Gastroesophageal sphincter (tissue), 4 donors: ENCODE measurements at places on chromosomes 6 and 20. TPM values are rescaled to one million over a fixed set of nuclear protein-coding genes. Genes with fewer than 3 reads are reported as not detected.

DNA sequence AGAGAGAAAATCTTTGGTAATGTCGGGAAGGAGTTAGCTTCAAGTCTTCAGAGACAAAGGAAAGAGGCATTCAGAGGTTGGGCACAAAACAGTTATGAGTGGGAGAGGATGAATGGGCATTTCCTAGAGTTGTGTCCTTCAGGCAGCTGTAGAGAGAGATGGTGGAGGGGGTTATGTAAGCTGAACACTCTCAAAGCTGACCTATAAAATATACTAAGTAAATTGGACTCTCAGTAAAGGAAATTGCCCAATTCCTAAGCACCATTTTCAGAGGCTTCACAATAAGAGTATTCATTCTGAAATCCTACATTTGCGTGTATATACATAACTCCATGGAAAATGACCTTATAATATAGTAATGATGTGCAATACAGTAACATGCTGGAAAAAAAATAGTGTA lies 161.2 kb downstream of the KCNQ5 start:
- no peaks in the 10 kb centered on the region for H3K27me3 ChIP-seq
- no peak for ATAC-seq
- H3K36me3 ChIP-seq = no peaks in the 10 kb centered on the region

DNA sequence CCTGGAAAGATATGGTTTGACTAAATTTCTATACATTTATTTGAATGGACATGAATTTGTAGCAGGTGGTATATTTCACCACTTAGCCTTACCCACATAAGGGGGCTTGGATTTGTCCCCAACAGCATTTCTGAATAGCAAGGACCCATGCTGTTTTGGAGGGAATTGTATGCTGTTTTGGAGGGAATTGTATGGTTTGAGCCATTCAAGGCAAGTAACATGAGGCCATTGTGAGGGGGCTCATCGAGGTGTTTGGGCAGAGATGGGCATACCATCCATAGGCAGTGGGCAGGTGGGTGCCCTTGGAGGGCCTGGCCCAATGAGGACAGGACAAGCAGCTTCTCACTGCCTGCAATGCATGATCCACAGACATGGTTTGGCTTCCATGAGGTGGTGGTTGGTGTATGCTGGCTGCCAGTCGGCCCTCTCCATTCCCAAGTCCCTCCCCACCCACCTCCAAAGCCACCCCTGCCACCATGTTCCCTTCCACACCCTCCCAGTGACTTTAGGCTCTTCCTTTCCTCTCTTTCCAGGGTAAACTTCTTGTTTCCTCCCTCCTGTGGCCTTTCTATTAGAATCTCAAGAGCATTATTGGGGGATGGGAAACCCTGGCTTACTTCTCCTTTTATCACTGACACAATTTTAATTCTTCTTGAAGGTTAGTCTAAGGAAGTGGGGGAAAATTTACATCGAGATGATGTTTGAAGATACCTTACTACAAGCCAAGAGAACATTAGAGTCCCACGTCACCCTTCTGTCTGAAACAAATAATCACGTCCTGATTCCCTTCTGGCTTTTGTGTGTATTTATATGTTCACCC lies 13.2 kb upstream of the PXDC1 start:
- ATAC-seq = no peak
- H3K27ac ChIP-seq = no peak overlapping the region
- no peaks in the 10 kb centered on the region for H3K27me3 ChIP-seq
- no peaks in the 10 kb centered on the region for H3K36me3 ChIP-seq
- H3K4me1 ChIP-seq = peaks cover 14% of the 10 kb centered on the region
- H3K4me3 ChIP-seq = no peak overlapping the region

GRCh38 chr6:11714116-11714797 lies 64.3 kb downstream of the ADTRP start:
- H3K4me3 ChIP-seq = no peak overlapping the region
- no peaks in the 10 kb centered on the region for H3K36me3 ChIP-seq
- no peaks in the 10 kb centered on the region for H3K4me1 ChIP-seq
- ATAC-seq = no peak
- no peaks in the 10 kb centered on the region for H3K27me3 ChIP-seq

- H3K4me3 ChIP-seq = no peak overlapping the region
- no peaks in the 10 kb centered on the region for H3K36me3 ChIP-seq
- peaks cover 64% of the 10 kb centered on the region for H3K27me3 ChIP-seq
- no peak overlapping the region for H3K27ac ChIP-seq
- ATAC-seq = no peak
Measured at GRCh38 chr20:761418-762381, 6.6 kb downstream of the SLC52A3 start.

MEI4 gene
- total RNA-seq = 0.31 TPM
